ENCODE measurements at places on chromosomes 6 and 20.
A peak's percentile ranks its signal among the peaks of the same experiment; 100 is the strongest.

DNA sequence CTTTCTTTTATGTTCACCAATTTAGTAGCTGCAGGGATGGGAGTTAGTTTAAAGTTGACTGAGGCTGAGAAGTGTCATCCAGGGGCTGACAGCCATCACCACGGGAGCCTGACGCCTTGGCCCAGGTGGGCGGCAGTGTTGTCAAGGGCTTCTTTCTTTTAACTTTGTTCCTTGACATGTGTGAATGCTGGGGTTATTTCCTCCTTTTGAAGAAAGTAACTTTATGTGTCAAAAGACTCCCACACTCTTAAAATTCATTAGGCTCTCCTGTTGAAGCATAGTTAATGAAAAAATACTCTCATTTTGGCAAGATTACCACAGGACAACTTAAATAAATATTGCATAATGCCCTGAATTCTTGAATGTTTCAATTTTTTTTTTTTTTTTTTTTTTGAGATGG is 50.0 kb downstream of the SASH1 start:
- DNase-seq, result no peak

GRCh38 chr20:41133709-41134361 is 3.5 kb upstream of the PLCG1 start:
- peak; percentile 79 for DNase-seq

- DNase-seq, result no peak
These were observed 17.0 kb downstream of the PCK1 start for GRCh38 chr20:57577679-57578475.

- peak; percentile 68 for DNase-seq
These were observed 7.8 kb downstream of the SYNGAP1 start for GRCh38 chr6:33427585-33428223.

DNA sequence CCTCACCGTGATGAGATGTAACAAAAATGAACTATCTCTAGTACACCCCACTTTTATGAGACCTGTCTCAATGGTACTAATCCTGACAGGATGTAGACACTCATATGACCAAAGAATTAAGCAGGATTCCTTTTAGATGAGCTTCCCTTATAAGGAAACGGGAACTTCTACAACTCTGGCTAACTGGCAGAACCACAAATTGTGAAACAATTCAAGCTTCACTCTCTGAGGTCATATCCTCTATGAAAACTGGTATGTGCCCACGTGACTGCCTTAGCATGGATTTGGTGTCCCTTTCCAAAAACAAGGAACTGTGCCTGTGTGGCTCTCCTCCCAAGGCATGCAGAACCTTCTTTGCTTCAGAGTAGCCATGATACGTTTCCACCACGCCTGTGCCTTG is 14.1 kb upstream of the CPNE5 start:
- no peak for DNase-seq

GRCh38 chr20:38060536-38060935 is 27.0 kb downstream of the RPRD1B start:
- DNase-seq, result no peak

DNA sequence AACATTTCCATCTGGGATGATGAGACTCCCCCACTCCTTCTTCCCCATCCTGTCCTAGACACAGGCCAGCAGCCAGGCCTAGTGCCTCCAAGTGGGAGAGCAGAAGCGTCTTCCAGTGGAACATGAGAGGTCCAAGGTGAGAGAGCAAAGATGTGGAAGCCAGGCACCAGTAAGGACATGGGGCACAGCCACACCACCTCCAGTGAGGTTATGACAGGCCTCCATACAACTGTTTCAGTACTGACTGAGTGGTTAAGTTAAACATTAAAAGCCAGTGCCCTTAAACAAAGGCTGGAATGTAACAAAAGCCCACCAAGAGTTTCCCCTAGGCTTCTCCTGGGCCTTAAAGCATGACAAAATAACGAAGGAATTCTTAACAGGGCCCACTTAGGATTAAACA is 5.3 kb downstream of the ZBTB24 start:
- DNase-seq, result no peak

GRCh38 chr6:105786449-105786848 is 299.7 kb upstream of the PRDM1 start:
- no peak for DNase-seq

GRCh38 chr6:52053038-52053695 is 34.2 kb downstream of the PKHD1 start:
- DNase-seq, result no peak

Data from stimulated activated CD4-positive, alpha-beta T cell treated with anti-CD3 and anti-CD28 coated beads, Interleukin-15, amount 100 ng/mL, for 24 hours (primary cell).